ENCODE measurements at places on chromosomes 13 and 19.

- DNase-seq: no peak
Measured at GRCh38 chr13:69108486-69108885, 999.1 kb upstream of the ATXN8OS start.

DNA sequence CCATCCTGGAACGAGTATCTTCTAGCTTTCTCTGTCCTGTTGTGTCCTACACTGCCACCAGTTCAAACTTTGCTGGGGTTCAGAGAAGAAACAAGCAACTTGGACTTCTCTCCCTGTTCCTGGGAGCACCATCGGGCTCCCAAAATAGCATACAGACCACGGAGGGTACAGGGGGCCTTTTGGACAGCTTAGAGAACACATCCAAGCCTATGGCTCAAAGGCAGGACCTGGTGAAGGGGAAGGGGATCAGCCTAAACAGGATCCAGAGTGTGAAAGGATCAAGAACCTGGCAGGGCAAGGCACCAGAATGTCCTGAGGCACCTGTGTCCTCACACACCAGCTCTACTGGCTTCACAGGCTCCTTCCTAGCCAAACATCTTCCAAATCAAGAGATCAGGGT lies 1336.5 kb downstream of the UQCRFS1 start:
- DNase-seq: no peak

DNA sequence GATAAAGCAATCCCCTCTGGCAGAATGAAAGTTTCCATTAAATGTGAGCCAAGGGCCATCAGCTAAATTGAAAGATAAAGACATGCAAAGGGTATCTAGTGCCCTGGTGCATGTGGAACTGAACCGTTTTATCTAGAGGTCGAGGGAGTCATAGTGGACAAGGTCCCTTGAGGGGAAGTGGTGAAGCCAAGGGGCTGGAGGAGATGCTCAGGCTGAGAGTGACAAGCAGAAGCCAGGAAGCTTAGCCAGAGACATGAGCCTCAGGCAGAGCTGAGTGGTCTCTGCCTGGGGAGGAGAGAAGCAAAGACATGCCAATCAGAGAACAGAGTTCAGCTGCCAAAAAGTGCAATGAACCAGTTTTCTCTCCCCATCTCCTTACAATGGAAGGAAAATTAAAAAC lies 68.1 kb upstream of the SLC10A2 start:
- DNase-seq: no peak

- DNase-seq: peak; percentile 15
Measured at GRCh38 chr19:51407511-51408131, 9.8 kb downstream of the SIGLEC10 start.

GRCh38 chr19:1725100-1726064 lies 27.9 kb upstream of the ONECUT3 start:
- DNase-seq: peak; percentile 35

GRCh38 chr13:111663953-111664421 lies 343.5 kb downstream of the TEX29 start:
- DNase-seq: no peak

DNA sequence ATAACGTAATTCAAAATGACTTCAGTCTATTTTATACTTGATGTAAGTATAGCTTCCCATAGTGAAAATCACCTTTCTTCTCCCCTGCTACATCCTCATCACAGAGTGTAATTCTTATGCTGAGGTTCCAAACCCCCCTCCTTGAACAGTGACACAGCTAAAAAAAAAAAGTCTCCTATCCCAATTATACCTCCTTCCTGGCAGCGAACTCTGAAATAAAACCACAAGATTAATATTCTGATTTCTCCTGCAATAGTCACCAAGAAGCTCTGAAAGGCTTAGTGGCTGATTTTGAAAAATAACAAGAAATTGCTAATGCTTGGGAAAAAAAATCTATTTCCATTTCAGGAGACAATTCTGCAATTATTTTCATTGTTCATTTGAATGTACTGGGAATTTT lies 36.3 kb downstream of the EFNB2 start:
- no peak for DNase-seq

DNA sequence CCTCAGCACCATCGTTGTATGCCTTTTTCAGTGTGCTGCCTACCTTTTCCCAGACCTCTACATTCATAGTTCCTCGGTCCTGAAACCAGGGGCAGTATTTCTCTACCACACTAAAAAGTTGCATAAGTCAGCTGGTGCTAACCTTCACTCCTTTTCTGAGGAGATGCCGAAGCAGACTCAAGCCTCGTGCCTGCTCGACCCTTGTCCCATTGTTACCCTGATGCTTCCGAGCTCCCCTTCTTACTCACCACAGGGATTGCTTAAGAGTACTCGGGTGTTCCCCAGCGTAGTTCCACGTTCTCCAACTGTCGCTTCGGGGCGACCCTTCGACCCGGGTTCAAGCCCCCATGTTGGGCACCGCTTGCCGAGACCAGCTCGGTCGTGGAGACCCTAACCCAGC lies 19.0 kb upstream of the IL17D start:
- DNase-seq: peak; percentile 65

DNA sequence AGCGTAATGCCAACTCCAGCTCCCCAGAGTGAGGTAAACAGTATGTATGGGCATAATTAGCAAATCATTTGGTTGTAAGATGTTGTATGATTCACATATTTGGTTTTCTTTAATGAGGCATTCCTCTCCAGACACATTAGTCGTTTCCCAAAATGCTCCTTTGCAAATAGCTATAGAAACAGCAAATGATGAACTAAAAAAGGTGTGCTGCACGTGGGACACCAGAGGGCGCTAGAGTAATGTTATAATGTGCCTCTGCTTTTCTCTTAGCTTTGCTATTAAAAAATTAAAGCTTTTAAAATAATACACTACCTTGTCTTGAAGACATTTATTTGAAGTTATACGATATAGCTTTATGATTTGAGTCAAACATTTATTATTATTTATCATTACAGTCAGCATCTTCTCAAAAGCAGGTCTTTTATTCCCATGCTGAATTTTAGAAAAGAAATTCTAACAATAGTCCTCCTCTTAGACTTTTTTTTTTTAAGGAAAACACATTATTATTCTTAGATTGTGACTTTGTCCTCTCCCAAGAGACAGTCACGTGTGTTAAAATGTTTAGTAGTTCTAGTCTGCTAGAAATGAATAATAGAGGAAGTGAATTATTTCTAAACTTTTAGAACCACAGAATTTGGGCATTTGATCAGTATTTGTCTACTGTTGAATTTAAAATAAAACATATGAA lies 121.6 kb upstream of the FRY start:
- peak; percentile 58 for DNase-seq

- DNase-seq: peak; percentile 94
Measured at GRCh38 chr13:45162821-45163220, 38.0 kb downstream of the KCTD4 start.

DNA sequence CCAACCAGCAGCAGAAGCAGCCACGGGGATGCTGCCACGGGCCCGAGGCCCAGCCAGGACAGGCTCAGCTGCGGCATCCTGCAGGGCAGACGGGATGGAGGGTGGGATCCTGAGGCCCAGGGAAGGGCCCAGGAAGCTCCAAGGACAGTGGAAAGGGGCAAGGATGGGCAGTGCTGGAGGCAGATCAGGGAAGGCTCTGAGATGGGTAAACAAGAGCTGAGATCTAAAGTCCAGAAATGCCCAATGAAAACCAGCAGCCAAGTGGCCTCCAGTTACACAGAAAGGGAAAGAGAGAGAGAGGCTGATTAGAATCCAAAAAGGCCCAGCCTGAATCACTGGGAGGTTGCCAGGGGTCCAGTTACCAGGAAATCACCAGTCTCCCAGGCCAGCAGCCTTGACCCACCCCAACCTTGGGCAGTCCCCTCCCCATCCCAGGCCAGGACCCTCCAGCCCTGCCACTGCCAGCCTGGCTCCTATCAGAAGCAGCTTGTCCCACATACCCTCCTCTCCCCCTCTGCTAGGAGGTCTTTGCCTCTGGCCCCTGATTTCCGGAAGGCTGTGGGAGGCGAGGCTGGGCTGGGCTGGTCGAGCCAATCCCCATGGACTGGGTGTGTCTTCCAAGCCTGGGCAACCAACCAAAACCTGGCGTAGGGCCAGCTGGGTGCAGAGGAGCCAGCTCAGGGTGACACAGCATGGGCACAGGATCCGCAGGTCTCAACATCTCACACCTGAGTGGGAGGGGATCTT lies at the start of gene CYP4F11:
Gene CYP4F11, minus strand, starts transcription at position 198 of the 747 bp plus-strand sequence. Its CDS starts 121 bp downstream, at position 77.
- DNase-seq: no peak

DNA sequence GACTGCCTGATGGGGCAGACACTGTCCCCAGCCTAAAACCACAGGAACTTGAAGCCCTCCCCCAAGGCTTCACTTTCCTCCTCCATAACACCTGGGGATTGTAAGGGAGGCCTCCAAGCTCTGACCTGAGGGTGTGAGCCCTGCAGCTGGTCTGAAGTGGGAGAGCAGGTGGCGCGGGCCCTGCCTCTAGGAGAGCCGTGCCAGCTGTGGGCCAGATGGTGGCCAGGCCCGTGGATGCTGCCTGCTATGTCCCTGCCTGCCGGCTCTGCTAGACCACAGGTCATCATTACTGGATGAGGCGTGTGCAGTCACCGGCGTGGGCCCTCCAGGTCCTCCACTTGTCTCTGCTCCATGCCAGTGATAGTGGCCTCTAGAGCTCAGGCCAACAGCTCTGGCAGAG lies 3.5 kb upstream of the KLHL26 start:
- DNase-seq: no peak

DNA sequence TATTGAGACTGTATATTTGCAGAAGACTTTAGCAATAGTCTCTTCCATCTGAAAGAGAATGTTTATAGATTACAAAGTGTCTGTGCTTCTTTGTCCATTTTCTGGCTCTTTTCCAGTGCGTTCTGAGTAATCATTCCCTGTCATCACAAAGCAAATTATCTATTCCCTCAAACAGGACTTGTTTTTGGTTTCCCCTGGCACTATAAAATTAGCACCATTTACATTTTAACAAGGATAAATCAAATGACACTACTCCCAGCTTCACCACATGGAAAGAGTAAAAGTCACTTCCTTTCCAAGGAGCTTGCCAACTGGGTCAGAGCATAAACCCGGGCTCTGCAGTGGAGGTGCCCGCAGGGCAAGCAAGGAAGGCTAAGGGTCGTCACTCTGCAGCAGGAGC lies 88.1 kb downstream of the SHISA2 start:
- peak; percentile 11 for DNase-seq

DNA sequence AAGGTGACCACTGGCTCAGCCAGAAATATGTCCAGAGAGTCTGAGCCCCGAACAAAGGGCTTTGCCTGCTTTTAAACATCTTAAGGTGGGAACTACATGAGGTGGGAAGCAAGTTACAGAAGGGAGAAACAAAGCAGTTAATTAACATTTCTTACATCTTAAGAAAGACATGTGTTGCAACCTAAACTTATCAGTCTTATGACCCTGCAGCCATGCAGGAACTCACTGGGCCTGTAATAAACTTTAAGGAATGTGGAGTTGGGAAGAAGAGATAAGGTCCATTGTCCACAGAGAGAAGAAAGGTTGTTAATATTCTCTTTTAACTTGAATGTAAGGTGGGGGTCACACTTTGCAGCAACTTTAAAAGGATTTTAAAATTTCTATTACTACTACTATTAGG lies 46.8 kb upstream of the CYP2A7 start:
- no peak for DNase-seq

DNA sequence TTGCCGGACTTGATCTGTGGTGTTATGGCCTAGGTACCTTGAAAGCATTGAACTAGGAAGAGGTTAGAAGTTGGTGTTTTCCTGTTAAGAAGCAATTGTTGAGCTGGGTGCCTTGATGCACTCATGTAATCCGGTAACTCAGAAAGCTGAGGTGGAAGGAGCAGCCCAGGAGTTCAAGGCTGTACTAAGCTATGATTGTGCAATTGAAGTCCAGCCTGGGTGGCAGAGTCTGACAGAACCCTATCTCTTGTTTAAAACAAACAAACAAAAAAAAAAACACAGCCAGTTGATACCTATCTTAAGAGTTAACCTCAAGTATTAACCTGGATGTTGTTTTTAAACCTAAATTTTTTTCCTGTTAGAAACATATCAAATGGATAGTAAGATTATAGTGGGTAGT lies 19.3 kb downstream of the SAFB start:
- DNase-seq: peak; percentile 63

DNA sequence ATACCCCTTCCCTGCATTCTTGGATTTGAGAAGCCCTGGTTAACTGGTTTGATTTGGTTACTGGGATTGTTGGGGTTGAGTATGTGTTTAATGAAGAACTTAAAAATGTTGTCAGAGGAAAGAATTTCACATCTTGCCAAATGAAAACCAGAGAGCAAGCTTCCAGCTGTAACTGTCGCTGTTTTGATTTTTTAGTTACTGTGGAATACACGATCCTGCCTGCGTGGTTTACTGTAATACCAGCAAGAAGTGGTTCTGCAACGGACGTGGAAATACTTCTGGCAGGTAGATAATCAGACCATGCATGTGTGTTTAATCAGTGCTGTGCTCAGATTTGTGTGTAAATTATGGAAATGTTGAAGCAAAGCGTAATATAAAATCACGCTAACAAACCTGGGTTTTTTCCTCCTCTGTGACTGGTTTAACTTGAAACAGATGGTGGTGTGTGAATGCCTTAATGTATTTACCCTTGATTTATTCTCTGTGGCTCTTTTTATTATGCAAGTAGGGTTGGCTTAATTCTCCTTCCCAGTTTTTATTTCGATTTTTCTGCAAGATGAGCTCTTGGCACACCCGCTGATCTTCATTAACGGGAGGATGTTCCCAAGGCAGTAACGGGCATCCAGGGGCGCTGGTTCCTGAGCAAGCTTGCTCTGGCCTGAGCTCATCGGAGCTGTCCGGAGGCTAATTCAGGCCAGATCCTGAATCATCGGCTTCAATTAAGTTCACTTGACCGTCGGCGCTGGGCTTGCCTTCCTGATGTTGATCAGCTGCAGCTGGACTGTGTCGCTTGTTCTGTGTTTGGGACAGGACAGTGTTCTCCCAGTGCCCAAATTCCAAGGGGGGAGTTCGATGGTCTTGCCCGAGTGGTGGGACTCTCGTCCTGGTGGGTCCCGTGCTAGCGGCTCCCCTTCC lies 16.0 kb downstream of the UPF1 start:
- peak; percentile 70 for DNase-seq

DNA sequence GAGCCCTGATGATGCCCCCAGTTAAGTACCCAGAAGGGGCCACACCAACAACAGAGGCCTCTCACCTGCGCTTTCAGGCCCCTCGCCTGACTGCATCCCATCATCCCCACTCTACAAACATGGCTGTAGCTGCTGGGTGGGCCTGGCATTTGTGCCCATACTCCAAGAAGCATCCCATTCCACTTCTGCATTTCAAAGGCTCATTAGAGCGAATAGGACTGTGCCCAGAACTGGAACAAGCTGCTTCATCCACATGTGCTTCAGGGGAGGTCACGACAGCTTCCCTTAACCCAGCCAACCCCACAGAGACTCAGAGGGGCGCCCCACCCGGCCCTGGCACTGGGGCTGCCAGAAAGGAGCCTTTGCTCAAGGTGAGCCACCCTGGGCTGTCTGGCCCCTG lies 156.9 kb downstream of the SIPA1L3 start:
- DNase-seq: no peak

DNA sequence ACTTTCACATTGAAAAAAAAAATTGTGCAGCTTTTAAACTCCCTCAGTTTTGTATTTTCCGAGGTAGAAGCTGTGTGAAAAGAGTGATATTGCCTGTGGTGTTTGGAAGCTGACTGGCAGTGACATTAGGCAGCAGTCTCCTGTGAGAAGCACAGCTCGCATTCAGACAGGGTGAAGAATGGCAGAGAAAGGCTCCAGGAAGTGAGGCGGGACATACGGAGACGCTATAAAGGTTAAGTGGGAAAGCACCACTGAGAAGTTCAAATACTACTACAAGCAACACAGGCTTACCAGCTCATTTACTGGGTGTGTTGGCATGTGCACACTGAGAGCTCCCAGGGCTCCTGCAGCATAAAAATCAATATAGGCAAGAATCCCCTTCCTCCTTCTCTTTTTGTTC lies 88.4 kb downstream of the RXFP2 start:
- DNase-seq: no peak

- DNase-seq: no peak
Measured at GRCh38 chr19:2803486-2804155, 16.0 kb upstream of the ZNF554 start.

- peak; percentile 14 for DNase-seq
Measured at GRCh38 chr19:18879579-18880373, 16.2 kb downstream of the CERS1 start.

Measured in iris pigment epithelial cell (primary cell).